ENCODE measurements at places on chromosomes 13 and 19.
A peak's percentile ranks its signal among the peaks of the same experiment; 100 is the strongest.

- peak; percentile 81 for DNase-seq
Observed at GRCh38 chr19:40831502-40832430, 18.5 kb downstream of the CYP2A6 start.

DNA sequence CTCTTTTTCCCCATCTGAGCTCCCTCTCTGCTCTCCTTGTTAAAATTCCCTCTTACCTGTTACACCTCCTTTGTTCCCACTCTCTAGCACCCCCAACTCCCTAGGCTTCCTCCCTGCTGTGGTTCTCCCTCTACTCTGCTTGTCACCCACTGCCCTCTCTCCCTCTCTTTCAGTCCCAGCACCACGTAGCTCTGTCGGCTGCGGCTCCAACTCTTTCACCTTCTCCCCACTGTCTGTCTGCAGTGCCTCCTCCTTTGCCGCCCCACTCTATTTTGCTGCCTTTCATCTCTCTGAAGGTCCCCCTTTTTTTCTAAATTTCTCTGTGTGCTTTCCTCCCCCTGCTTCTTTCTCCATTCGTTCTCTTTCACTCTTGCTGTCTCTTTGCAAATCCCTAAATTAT, 1.1 kb downstream of the ZNF836 start:
- DNase-seq = no peak

GRCh38 chr19:17821190-17821589, at the start of gene INSL3:
TSS of gene INSL3 (minus strand) at chr19:17821519. CDS start at chr19:17821506, 13 bp downstream.
- DNase-seq = no peak

GRCh38 chr19:18772620-18773587, 18.2 kb downstream of the COMP start:
- peak; percentile 79 for DNase-seq

- no peak for DNase-seq
Observed at GRCh38 chr19:53876651-53877224, 5.3 kb upstream of the PRKCG start.

GRCh38 chr19:38583219-38583984, 34.4 kb downstream of the MAP4K1 start:
- no peak for DNase-seq

GRCh38 chr13:93108111-93108601, 118.5 kb upstream of the GPC6 start:
- no peak for DNase-seq

GRCh38 chr13:43520351-43520750, 266.4 kb downstream of the ENOX1 start:
- no peak for DNase-seq

DNA sequence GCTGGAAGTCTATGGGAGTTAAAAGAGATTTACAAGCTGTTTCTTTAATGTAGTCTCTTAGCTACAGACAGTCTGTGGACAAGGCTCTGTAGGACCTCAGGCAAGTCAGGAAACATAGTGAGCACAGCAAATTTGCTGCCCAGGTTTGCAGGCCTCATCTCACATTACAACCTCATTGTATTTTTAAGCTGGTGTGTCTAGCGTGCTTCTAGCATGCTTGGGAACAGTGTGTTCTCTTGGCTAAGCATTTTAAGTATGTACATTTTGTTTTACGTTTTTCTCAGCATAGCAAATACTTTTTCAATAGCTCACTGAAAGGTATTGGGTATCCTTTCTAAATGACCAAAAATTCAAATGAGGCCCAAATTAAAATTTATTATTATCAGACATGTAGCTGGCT, 113.2 kb downstream of the STARD13 start:
- DNase-seq = no peak

DNA sequence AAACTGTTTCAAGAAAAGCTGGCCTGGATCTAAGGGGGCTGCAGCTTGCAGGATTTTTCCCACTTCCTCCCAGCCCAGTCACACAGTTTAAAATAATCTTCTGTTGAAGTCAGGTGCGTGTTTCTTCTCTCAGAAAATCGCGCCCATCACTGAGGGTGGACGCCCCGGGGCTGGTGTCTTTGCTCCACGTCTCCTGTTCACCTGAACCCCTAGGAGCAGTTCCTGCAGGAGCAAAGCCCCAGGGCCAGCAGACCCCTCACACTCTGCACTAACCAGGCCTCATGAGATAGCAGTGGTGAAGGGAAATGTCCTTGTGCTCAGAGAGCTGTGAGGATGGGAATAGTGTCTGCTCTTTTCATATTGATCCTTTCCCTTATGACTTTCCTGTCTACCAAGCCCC, 920 bp upstream of the SIGLEC7 start:
- DNase-seq = no peak

- DNase-seq = no peak
Observed at GRCh38 chr19:46791944-46792343, 3.5 kb upstream of the SLC1A5 start.

GRCh38 chr13:103852036-103852435, 785.8 kb upstream of the SLC10A2 start:
- no peak for DNase-seq

DNA sequence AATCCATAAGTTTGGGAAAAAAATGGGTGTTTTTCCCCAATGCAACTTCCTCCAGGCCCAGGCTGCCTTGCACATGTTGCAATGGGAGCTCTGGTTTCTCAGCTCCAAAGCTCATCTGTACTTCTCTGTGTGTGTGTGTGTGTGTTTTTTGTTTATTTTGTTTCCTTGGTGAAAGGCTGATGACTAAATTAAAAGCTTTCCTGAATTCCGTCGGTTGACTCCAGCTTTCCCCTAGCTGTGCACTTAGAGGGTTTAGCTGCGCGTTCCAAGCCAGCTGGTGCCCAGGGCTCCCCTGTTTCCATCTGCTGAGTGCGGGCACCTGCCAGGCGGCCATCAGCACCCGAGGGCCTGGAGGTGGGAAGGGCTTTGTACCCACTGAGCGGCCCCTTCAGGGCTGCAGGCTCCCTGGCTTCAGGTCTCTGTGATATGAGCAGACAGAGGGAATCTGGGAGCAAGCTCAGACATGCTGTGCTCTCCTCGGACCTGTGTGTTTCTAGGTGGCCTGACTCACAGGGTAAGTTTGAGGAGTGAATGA, 129.1 kb upstream of the SOX1 start:
- DNase-seq = peak; percentile 32

- no peak for DNase-seq
Observed at GRCh38 chr13:112246731-112247470, 129.3 kb upstream of the SPACA7 start.

GRCh38 chr13:104170980-104171555, 1104.9 kb upstream of the SLC10A2 start:
- no peak for DNase-seq

- no peak for DNase-seq
Observed at GRCh38 chr13:79796136-79796535, 315.2 kb downstream of the NDFIP2 start.

DNA sequence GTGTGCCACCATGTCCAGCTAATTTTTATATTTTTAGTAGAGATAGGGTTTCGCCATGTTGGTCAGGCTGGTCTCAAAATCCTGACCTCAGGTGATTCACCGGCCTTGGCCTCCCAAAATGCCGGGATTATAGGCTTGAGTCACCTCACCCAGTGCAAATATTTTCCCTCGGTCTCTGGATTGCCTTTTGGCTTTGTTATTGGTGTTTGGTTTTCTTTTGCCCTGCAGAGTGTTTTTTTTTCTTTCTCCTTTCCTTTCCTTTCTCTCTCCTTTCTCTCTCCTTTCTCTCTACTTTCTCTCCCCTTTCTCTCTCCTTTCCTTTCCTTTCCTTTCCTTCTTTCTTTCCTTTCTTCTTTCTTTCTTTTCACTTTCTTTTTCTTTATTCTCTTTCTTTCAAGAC, 33.2 kb downstream of the KDM4B start:
- peak; percentile 73 for DNase-seq

DNA sequence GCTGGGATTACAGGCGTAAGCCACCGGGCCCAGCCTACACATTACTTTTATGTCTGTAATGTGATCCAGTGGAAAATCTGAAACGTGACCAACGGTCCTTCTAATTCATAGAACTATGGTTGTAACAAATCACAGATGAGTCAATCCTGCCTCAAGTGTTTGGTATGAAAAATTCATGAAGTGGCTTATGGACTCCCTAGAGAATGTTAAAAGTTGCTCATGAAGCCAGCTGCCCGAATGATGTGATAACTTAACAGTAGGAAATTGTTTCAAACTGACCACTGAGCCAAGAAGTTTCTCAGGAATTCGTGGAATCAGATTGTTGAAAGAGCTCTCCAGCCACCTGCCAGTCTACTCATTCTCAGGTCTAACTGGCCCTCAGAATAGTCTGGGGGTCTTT, 59.4 kb upstream of the FARP1 start:
- DNase-seq = peak; percentile 62

GRCh38 chr19:38911388-38912001, 491 bp downstream of the CCER2 start:
- no peak for DNase-seq

DNA sequence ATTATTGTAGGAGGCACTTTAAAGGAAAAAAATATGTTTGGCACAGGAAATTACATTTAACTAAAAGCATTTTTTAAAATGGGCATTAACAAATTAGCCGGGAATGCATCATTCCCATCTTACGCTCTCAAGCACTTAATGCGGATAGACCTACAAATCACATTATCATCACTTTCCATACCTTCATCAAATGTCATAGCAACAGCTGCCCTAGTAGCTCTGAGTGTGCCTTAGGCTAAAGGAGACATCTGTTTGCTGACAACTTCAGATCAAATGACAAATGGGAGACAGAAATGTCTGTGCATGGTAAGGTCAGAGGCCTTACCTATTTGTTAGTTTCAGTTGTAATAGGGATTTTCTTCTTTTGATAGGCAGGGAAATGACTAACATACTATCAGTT, 773.2 kb upstream of the SLC10A2 start:
- DNase-seq = no peak

All from mammary epithelial cell (primary cell).